ENCODE measurements at places on chromosomes 4 and X.
A peak's percentile ranks its signal among the peaks of the same experiment; 100 is the strongest.

DNA sequence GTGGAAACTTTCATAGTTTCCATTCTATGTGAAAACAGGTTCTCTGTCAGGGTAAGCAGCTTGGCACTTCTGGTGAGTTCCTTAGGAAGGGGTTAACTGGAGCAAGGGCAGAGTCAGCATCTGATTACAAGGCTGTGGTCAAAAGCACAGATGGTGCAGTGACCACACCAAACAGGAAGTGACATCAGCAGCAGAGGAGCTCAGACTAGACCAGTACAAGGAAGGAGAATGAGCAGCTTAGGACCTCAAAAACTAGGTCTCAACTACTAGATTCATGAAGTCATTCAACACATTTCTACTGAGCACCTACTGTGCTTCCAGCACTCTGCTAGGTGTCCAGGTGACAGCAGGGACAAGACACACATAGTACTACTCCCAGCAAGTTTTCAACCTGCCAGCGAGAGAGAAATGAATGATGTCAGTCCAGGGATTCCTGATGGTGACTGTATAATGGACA, 130.2 kb downstream of the AMELX start:
- DNase-seq, result no peak

GRCh38 chr4:37982736-37983135, 22.5 kb downstream of the PTTG2 start:
- DNase-seq, result no peak

DNA sequence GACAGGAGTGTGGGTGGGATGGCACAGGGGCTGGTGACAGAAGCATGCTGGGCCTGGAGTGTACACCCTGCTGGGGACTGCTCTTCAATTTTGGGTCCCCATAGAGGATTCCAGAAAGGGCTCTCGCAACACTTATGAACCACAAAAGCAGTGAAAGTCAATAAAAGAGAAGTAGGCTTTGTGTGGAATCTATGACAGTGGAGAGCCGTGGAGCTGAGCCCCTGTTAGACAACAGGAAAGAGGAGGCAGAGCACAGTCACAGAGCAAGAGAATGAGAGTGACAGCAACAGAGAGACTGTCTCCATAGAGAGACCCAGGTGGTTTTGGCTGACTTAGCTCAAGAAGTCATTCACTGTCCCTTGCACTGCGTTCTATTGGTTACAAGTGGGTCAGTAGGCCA, 135.1 kb upstream of the ATP6AP2 start:
- DNase-seq, result no peak

GRCh38 chr4:5755679-5756078, 44.7 kb downstream of the EVC start:
- DNase-seq, result no peak

- no peak for DNase-seq
Measured at GRCh38 chrX:41686788-41687187, 2.0 kb upstream of the GPR34 start.

- DNase-seq, result no peak
Measured at GRCh38 chr4:163755013-163755412, 260.5 kb downstream of the TMA16 start.

GRCh38 chrX:41442824-41443550, 4.2 kb upstream of the NYX start:
- DNase-seq, result no peak

- DNase-seq, result no peak
Measured at GRCh38 chr4:68433582-68433981, 13.7 kb upstream of the TMPRSS11E start.

DNA sequence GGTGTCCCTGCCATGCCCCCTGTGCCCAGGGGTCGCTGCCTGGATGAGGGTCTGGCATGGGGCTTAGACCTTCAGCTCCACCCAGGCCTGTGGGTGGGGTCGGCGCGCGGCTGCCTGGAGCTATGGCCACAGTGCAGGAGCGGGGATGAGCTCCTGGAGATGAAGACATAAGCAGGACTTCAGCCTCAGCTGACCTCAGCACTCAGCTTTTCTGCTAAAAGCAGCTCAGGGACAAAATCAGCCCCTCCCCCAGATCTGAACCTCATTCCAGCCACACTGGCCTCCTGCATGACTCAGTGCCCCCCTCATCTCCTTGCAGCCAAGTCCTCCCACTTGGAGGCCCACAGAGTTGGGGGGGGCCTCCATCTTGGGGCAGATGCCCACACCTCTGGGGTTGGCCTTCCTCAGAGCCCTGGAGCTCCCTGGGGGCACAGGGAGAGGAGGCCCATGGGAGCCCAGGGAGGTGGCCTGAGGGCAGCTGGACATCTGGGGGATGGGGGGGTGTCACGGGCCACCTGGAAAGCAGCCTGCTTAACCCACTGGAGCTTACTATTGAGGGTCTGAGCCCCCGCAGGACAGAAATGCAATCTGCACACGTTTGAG, 19.4 kb upstream of the CPLX1 start:
- no peak for DNase-seq

- DNase-seq, result no peak
Measured at GRCh38 chr4:82382751-82383150, 9.0 kb upstream of the HNRNPD start.

GRCh38 chr4:97998203-97998602, 145.1 kb downstream of the STPG2 start:
- DNase-seq, result no peak

DNA sequence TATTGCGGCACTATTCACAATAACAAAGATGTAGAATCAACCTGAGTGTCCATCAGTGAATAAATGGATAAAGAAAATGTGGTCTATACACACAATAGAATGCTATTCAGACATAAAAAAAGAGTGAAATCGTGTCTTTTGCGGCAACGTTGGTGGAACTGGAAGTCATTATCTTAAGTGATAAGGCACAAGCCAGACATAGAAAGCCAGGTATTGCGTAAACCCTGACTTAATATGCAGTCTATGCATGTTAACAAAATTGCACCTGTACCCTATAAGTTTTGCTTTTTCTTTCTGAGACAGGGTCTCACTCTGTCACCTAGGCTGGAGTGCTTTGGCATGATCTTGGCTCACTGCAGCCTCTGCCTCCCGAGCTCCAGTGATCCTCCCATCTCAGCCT, 28.6 kb downstream of the KIAA0232 start:
- no peak for DNase-seq

DNA sequence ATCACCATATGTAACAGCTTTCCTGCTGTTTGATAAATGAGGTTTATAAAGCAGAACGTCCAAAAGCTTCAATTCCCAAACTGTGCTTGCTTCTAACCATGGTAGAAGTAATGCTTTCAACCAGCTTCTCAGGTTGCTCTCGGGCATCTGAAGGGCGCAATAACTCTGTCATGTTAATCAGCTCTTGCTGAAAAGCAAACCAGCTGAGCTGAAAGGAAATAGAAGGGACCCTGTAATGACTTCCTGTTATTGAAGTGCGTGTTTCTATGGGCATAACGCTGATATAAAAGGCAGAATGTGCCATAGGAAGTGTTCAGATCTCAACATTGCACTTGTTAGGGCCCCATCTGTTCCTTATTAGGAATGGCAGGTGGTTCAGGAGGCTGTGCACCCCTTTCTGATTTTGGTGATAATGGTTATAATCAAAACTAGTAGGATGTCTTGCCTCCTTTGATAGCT, 21.2 kb downstream of the HERC3 start:
- peak; percentile 14 for DNase-seq

DNA sequence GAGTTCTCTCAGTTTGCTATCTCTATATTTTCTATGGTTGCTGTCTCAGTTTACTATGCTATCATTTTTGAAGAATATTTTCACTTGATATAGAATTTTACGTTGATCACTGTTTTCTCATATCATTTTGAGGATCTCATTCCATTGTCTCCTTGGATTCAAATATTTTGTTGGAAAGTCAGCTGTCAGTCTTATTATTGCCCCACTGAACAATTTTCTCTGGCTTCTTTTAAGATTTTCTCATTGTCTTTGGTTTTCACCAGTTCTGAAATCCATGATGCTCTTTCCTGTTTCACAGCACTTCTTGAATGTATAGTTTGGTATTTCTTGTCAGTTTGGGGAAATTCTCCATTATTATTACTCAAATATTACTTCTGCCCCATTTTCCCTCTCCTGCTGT, 81.1 kb downstream of the ENPP6 start:
- no peak for DNase-seq

- DNase-seq, result no peak
Measured at GRCh38 chrX:78693012-78693411, 33.9 kb upstream of the RTL3 start.

GRCh38 chrX:129721414-129721813, 17.4 kb upstream of the XPNPEP2 start:
- no peak for DNase-seq

DNA sequence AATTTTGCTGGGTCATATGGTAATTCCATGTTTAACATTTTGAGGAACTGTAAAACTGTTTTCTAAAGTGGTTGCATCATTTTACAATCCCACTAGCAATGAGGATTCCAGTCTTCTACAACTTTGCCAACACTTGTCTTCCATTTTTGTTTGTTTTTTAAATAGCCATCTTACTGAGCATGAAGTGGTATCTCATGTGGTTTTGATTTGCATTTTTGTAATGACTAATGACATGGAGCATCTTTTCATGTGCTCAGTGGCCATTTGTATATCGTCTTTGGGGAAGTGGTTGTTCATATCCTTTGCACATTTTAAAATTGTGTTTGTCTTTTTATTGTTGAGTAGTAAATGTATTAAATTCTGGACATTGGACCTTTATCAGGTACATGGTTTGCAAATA, 94.7 kb downstream of the TMEM131L start:
- DNase-seq, result no peak

DNA sequence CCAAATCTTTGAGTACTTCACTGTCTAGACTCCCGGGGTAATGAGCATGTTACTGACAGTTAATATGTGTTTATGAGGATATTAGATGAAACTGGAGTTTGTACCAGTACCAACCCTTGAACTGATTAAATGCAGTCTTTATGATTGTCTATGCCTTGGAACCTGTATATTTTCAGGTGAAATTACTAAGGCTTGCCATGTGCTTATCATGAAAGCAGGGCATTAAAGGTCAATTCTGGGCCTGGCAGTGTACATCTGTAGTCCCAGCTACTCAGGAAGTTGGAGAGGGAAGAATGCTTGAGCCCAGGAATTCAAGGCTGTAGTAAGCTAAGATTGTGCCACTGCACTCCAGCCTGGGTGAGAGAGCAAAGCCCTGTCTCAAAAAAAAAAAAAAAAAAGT, 27.6 kb downstream of the PHEX start:
- DNase-seq, result no peak

- no peak for DNase-seq
Measured at GRCh38 chr4:177374966-177375365, 65.3 kb downstream of the NEIL3 start.

- DNase-seq, result no peak
Measured at GRCh38 chr4:165663411-165663810, 209.6 kb upstream of the TLL1 start.

DNA sequence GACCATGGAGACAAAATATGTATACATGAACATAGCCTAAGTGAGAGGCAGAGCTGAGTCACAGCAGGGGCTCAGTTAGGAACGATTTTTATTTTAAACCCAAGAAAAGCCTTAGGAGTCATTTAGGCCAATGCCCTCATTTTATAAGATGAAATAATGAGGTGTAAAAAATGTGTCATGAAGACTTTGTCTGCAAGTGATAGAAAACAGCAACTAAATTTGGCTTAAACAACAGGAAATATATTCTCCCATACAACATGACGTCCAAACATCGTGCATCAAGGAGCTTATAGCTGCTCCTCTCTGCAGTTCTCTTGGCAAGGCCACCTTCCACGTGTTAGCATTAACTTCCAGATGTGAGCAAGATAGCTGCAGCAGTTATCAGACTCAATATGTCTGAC, 16.8 kb downstream of the SCFD2 start:
- DNase-seq, result no peak

DNA sequence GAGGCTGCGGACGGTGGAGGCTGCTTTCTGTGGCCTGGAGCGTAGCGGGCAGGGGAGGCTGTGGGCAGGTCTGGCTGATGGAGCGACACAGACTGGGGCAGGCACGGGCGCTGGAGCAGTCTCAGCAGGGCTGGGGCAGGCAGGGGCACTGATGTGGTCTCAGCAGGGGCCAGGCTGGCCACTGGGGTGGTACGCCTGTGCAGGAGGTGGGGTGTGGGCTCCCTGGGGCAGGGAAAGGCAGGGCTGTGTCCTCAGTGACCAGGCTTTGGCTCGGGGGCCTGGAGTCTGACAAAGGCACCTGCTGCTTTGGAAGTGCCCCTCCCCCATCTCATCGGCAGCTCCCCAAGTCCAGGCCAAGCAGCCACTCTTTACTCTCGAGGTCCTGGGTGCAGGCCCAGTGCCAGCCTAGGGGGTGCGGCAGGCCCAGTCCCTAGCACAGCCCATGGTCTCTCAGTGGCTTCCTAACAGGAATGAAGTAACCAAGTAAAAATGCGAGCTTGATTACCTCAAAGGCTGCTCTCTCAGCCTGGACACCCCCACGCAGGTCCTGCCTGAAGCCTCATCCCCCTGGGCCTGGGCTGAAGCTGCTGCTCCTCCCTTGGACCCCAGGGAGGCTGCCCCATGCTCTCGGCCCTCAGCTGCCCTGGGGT, 55.5 kb downstream of the ADRA2C start:
- DNase-seq, result no peak

GRCh38 chr4:90621080-90621479, 493.9 kb downstream of the CCSER1 start:
- DNase-seq, result no peak

DNA sequence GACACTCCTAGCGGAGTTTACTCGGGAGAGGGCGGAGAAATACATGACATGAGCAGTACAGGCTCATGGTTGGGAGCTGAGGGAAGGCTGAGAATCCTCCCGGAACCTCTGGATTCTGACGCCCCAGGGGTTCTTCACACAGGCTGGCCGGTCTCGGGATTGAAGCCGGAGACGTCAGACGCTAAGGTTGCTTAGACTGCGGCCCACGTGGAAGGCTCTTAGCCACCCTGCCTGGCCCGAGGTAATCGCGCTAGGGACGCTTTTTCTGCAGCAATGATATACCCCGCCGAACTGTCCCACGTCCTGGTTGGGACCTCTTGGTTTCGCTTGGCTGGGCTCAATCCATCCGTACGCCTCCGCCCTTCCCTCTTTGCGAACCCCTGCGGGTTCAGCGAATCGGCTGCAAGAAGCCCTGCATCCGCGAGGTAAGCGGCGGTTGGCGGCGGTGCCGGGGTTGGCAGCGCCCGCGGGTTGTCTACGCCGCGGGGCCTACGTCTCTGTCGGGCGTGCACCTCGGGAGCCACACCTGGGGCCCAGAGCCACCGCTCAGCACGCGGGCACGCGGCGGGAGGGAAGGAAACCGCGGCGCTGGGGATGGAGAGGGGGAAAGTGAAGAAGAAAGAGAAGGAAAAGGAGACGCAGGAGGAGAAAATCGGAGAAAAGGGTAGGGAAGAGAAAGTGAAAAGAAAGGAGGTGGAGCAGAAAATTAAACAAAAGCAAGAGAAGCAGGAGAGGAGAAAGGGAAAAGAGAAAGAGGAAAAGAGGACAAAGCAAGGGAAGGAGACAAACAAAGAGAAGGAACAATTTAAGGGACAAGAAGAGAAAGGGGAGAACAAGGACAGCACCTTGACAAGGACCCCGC, at the start of gene ARL9:
TSS of gene ARL9 (plus strand) at position 523 of the 862 bp plus-strand sequence. CDS start at position 595, 72 bp downstream.
- peak; percentile 64 for DNase-seq

Measured in activated CD4-positive, alpha-beta T cell treated with anti-CD3 and anti-CD28 coated beads for 4 hours (primary cell).